ENCODE measurements at places on chromosomes 1 and 21.

GRCh38 chr1:198713081-198713480 is 74.2 kb downstream of the PTPRC start:
- DNase-seq, result no peak

- DNase-seq, result no peak
Measured at GRCh38 chr1:214823311-214824117, 220.5 kb downstream of the CENPF start.

- no peak for DNase-seq
Measured at GRCh38 chr21:34733852-34734251, 65.1 kb downstream of the CLIC6 start.

GRCh38 chr1:230160957-230161771 is 94.1 kb downstream of the GALNT2 start:
- no peak for DNase-seq

DNA sequence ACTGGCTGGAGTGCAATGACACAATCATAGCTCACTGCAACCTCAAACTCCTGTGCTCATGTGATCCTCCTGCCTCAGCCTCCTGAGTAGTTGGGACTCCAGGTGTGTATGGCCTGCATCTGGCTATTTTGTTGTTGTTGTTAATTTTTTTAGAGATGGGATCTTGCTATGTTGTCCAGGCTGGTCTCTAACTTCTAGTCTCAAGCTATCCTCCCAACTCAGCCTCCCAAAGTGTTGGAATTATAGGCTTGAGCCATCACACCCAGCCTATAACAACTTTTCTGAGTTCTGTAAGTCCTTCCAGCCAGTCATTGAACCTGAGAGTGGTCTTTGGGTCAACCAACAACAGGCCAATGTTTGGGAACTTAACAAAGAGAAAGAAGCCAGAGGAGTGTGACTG is 11.2 kb upstream of the PGBD2 start:
- DNase-seq, result no peak

DNA sequence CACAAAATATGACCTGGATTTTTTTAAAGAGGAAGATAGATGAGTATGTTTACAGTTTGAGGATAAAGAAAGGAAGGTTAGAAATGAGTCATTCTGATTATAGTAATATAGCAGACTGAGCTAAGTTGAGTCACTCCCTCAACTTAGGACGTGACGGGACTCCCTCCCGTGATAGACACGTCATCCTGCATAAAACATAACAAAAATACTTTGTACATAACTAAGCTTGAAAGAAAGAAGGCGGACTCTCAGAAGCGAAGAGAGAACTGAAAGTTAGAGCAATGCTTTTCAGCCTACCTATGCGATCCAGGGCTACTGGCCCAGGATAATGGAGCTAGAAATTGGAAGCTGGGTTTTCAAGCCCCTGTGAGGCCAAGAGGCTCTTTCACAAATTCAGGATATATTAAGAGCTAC is 53.0 kb upstream of the DESI2 start:
- peak; percentile 19 for DNase-seq

GRCh38 chr1:201660931-201661822 is 122.2 kb downstream of the NAV1 start:
- no peak for DNase-seq

GRCh38 chr1:200075938-200076546 is 48.5 kb downstream of the NR5A2 start:
- peak; percentile 76 for DNase-seq

DNA sequence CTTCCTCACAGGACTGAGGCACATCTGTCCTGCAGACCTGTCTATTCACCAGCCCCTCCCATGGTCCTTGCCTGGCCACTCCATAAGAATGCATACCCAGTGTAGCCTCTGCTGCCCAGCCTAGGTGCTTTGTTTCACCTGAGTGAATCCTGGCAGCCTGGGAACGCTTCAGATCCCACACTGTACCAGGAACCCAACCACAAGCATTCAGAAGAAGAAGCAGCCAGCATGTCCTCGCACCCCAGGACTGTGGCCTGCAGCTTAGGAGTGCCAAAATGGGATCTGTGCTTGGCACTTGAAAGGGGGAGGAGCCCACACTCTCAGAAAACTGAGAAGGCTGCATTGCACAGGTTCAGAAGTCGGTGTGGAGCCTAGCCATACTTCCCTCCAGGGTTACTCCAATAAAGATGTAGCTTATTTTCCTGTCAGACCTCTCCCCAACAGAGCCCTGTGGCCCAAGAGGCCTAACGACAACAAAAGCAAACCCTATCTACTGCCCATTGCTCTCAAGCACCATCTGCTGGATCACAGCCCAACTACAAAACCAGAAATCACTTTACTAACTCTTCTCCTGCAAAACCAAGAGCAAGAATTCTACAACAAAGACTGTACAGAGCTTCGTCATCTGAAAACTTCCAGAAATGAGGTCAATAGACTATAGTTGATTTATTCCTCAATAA is 923.1 kb upstream of the NEGR1 start:
- no peak for DNase-seq

DNA sequence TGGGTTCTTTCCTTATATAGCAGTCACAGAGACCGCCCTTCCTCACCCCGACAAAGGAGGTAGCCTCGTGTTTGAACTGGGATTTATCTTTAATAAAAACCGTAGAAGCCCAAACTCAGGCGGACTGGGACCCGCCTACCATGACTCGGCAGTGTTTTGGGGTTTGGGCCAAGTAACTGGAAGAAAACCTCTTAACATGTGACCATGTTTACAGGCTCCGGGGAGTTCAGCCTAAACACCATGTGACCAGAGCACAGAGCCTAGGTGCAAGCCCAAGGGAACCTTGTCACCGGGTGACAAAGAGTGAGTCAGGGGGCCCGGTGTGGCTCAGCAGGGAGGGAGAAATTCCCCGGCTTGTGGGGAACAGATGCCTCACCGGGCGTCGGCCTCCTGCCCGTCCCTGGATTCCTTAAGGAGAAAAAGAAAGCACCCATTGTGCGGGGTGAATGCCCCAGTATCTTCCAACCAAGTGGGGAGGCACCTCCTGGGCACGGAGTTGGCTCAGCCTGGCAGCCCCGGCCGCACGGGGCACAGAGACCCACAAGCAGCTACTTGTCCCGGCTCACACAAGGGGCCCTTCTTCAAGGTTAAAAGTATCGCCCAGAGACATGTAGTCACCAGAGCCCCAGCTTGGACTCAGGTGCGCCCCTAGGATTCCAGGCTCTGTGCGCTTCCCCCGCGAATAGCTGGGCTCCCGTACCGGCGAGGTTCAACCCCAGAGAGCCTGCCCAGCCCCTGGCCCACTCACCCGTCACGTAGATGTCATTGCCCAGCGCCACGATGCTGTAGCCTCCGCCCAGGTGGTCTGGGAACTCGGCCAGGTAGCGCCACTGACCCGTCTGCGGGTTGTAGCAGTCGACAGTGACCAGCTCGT is 1.4 kb downstream of the KLHL21 start:
- peak; percentile 87 for DNase-seq

- no peak for DNase-seq
Measured at GRCh38 chr1:31987135-31987619, 26.5 kb upstream of the KHDRBS1 start.

DNA sequence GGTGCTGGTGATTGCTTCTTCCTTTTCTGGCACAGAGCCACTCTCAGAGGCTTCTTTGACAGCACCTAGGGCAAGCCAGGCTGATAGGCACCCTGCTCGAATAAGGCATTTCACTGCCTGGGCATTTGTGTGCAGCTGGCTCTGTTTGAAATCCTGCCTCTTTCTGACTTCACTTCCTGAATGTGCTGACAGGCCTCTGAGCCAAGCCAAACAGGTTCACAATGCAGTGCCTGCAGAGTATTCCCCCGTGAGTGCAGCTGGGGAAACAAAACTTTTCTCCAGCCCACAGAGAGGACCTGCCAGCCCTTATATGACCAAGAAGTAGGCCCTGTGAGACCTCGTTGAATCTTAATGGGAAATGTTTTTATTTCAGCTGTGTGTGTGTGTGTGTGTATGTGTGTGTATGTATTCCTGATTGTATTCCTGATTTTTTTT is 10.4 kb downstream of the JUN start:
- peak; percentile 50 for DNase-seq

DNA sequence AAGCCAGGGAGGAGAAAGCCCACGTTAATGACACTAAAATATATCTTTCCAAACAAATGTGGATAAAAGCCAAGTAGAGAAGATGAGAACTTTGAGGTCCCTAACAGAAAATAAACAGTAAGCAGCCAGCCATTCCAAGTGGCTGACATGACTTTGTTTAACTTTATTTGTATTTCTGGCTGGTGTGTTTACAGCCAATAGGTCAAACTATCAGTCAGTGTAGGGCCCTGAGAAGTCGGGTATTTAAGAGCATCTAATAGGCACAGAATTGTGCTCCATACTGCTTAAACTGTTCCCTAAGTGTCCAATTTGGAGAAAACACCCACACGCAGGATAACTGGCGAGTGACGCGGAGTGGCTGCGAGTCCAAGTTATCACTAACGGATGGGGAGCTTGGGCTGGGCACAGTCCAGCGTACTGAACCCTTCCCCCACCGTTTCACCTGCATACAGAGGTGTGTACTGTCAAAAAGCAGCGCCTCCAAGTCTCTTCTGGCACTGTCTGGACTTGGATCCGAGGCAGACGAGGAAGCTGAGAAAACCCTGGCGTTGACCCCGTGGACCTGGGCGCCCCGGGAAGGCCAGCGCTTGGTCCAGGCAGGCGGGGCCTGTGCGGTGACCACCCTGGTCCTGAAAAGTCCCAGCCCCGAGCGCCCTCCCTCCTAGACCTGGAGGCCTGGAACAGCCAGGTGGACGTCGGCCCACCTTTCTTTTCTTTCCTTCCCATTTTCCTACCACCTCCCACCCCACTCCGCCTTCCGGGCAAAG is 662 bp upstream of the LGALS8 start:
- DNase-seq, result peak; percentile 50

GRCh38 chr1:178262120-178262500 is 168.2 kb downstream of the RASAL2 start:
- no peak for DNase-seq

DNA sequence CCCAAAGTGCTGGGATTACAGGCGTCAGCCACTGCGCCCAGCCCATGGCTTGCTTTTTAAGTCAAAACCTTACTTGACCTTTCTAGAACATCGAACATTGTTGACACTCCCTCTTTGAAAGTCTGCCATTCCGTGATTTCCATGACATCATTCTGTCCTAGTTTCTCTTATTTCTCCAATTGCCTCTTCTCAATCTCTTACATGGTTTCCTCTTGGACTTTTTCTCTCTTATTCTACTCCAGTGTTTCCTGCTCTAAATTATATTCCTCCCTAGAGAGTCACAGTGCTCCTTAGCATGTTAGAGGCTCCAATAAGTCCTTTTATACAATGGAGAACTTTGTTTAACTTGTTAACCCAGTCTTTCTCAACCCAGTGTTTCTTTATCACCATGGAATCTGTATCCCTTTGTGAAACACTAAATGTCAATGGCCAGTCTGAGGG is 25.5 kb downstream of the JAM2 start:
- DNase-seq, result no peak

- DNase-seq, result no peak
Measured at GRCh38 chr1:168105846-168106245, 30.9 kb downstream of the GPR161 start.

DNA sequence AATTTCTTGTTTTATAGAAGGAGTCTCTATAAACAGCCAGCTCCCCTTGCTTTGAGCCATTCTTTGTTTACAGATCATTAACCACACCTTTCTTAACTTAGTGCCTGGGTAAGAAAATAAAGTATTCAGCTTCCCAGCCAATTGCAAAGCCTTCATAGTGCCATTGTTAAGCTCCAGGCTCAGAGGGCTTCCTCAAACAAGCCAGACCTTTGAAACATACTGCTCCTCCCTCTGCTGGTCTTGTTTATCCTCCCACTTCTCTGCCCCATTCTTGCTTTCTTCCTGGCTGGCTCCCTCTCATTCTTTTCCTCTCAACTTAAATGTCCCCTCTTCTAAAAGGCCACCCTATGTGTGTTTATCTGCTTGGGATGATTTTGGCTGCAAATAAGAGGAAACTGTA is 319.4 kb upstream of the ST6GALNAC5 start:
- peak; percentile 38 for DNase-seq

DNA sequence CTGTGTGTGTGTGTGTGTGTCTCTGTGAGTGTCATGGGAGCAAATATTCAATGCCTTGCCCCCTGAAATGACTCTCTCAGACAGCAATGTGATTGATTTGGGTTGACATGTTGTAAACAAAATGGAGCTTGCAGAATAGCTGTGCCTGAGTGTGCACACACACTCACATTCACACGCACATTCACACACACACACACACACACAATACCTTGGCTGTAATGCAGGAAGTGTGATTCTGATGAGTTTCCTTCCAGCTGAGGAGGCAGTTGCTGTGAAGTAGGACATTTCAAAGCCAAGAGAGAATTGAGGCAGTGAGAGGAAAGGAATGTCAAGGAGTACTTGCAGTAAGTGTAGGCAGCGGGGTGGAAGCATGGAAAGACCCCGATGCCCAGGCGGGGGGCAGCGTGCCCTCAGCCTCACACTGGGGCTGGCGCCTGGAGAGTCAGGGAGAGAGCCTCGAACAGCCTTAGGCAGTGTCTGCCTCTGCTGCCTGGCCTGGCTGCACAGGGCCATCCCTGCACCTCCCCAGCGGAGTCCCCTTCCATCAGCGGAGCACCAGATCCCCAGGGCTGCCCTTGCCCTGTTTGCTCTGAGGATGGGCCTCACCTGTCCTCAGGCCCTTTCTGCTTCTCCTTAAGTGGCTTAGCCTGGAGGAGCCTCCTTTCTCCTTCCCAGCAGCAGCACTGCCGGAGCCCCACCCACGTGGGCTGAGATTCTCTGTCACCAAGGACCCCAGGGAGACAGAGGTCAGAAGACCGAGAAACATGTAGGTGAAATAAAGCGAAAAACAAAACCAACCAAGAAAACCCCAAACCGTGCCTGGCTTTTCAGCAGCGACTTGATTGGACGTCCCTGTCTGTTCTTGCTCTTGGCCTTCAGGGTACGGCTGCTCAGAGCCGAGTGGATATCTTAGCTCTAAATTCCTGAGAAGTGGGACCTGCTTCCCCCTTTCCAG is 9.2 kb downstream of the VASH2 start:
- no peak for DNase-seq

GRCh38 chr1:226604560-226605317 is 56.2 kb downstream of the STUM start:
- no peak for DNase-seq

- DNase-seq, result no peak
Measured at GRCh38 chr1:44619261-44619900, 54.9 kb downstream of the TMEM53 start.

DNA sequence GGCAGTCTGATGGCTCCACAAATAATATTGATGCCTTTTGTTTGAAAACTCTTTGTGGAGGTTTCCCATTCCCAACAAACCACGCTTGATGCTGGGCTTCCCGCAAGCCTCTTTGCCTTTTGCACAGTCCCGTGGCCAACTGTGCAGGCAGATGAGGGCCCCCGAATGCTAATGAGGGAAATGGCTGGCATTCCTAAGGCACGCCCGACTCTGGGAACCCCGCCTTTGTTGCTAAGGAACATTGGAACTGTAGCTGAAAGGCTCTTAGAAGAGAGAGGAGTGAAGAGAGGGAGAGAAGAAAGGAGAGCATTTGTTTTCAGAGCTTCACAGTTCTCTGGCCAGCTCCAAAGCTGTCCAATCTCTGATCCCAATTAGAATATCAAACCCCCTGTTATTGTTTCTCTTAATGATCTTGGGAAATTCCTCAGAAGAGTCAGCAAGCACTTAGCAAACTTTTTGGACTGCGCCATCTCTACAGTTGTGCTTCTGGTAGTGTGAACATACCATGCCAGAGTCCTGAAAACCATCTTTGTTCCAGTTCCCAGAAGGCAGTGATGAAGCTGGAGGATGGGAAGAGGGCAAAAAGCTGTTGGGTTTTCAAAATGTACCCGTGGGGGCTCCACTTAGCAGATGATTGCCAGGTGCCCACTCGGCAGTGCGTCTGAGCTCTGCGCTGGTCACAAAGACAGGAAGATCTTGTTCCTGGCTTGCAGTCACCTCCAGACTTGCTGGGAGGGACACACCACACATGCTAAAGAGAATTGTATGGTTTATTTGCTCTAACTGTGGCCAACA is 60.1 kb upstream of the CYP2J2 start:
- no peak for DNase-seq

GRCh38 chr1:41730806-41731205 is 187.9 kb downstream of the HIVEP3 start:
- DNase-seq, result no peak

Data from mucosa of gallbladder (tissue), 1 donor.